H1 (cell line): ENCODE measurements at places on chromosomes 2 and 18.

DNA sequence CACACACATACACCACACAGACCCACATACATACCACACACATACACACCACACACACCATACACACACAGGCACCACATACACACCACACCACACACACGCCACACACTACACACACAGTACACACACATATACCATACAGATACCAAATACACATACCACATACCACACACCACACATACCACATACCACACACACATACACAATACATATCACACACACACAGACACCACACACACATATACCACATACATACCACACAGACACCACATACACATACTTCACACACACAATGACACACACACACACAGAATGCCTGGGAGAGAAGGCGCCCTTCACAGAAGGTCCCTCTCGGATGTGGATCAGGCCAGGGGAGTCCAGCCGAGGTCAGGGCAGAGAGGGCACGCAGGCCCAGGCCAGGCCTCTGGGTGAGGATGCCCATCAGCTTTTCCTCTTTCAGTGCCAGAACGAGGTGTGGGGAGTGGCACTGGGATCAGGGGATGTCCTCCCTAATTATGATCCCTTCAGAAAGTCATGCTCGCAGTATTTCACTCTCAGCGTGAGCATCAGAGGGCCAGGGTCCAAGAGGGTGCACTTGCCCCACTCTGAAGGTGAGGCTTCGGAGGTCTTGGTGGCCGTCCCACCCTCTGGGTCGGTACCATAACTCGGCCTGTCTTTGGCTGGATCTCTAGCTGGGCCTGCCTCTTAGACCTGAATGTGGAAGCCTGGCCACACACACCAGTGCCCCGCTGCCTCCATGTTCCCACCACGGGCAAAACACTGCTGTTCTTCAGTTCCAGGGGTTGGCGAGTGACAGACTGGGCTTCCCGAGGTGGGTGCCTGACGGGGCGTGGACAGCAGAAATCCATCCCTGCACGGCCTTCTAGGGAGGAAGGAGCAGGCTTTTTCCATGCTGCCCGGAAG, 70.6 kb upstream of the ODC1 start:
- no peak overlapping the region for H3K4me3 ChIP-seq
- H3K27ac ChIP-seq = no peak overlapping the region
- no peak for DNase-seq
- no peaks in the 10 kb centered on the region for H3K27me3 ChIP-seq
- H3K36me3 ChIP-seq = no peaks in the 10 kb centered on the region

DNA sequence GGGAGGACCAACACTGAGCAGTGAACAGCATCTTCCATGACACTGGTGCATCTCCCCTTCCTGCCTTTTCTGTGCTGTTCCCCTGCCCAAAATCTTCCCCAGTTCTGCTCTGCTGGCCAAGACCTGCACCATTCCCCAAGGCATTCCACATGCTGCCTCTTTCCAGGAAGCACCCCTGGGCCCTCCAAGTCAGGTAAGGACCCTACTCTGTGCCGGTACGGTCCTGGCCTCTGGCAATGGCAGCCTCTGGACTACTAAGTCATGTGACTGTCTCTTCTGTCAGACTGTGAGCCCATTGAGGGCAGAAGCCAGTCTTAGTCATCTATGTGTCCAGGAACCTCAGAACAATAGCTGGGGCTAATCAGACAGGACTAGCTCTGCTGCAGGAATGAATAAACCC, 282.0 kb downstream of the MYCN start:
- peaks cover 13% of the 10 kb centered on the region for H3K4me1 ChIP-seq
- no peak overlapping the region for H3K27ac ChIP-seq
- DNase-seq = no peak
- no peaks in the 10 kb centered on the region for H3K27me3 ChIP-seq

GRCh38 chr2:190136825-190137224, 74.3 kb upstream of the MSTN start:
- H3K27ac ChIP-seq = no peak overlapping the region
- no peaks in the 10 kb centered on the region for H3K36me3 ChIP-seq
- no peak for DNase-seq

- DNase-seq = no peak
- no peak overlapping the region for H3K4me3 ChIP-seq
- no peaks in the 10 kb centered on the region for H3K4me1 ChIP-seq
- H3K27me3 ChIP-seq = no peaks in the 10 kb centered on the region
- H3K36me3 ChIP-seq = peaks cover 37% of the 10 kb centered on the region
- H3K27ac ChIP-seq = no peak overlapping the region; the same call in 1 of the 2 replicates
Observed at GRCh38 chr2:105362862-105363591, 25.7 kb downstream of the C2orf49 start.

DNA sequence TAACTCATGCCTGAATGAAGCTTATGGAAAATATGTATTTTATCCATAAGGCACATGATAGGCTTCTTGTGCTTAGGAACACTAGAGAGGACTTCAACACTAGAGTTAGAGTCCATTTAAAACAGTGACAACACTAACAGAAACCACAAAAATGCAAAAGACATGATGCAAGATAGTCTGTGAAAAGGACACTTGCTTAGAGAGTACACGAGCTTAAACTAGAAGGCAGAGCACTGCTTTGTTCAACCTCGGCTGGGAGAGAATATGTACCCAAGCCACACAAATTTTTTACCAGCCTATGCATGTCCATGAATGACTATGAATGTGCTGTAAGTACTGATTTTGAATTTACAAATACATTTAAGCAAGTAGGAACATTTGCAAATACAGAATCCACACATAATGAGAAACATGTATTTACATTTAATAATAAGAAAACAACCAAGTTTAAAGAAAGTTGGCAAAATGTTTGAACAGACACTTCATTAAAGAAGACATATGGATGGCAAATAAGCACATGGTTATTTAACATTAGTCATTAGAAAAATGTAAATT, 130.6 kb downstream of the SPOPL start:
- no peaks in the 10 kb centered on the region for H3K4me1 ChIP-seq
- no peak for DNase-seq
- no peak overlapping the region for H3K27ac ChIP-seq
- H3K4me3 ChIP-seq = no peak overlapping the region
- no peaks in the 10 kb centered on the region for H3K36me3 ChIP-seq

DNA sequence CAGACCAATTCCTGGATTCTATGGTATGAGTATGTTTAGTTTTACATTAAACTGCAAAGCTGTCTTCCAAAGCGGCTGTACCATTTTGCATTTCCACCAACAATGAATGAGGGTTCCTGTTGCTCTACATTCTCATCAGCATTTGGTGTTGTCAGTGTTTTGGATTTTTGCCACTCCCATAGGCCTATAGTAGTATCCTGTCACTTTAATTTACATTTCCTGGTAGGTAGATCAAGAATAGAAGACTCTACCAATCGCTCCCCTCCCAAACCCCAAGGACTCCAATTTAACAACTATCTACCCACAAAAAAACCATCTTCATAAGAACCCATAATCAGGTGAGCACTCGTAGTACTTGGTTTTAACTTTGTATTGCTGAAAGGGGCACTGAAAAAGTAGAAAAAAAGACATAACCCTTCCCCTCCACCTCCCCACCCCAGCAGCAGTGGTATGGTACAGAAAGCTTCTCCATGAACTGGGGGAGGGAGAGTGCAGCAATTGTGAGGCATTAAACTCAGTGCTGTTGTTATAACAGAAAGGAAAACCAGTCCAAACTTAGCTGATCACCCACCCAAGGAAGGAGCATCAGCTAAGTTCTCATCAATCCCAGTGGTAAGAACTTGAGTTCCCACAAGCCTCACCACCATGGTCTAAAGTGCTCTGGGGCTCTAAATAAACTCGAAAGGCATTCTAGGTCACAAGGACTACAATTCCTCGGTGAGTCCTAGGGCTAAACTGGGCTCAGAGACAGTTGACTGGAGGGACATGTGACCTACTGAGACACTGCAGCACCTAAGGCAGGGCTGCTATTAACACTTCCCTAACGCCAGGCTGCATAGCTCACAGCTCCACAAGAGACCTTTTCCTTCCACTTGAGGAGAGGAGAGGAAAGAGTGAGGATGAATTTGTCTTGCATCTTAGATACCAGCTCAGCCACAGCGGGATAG, 35.5 kb upstream of the CYTIP start:
- H3K27ac ChIP-seq = no peak overlapping the region
- no peaks in the 10 kb centered on the region for H3K27me3 ChIP-seq
- no peak overlapping the region for H3K4me3 ChIP-seq
- DNase-seq = no peak
- H3K36me3 ChIP-seq = no peaks in the 10 kb centered on the region
